Temporal lobe (tissue), 4 donors: ENCODE measurements at places on chromosomes 12 and 14. TPM values are rescaled to one million over a fixed set of nuclear protein-coding genes. Genes with fewer than 3 reads are reported as not detected.

The GLTP gene
- total RNA-seq: 9.8 TPM

The KRT5 gene
- 0.74 TPM for total RNA-seq

The WSCD2 gene
- total RNA-seq: 3.4 TPM

The CABP1 gene
- 1.5 TPM for total RNA-seq

The IFI27 gene
- total RNA-seq: 11.6 TPM
